Osteoblast (primary cell): ENCODE measurements at places on chromosomes 13 and 19. TPM values are rescaled to one million over a fixed set of nuclear protein-coding genes. Genes with fewer than 3 reads are reported as not detected.

DNA sequence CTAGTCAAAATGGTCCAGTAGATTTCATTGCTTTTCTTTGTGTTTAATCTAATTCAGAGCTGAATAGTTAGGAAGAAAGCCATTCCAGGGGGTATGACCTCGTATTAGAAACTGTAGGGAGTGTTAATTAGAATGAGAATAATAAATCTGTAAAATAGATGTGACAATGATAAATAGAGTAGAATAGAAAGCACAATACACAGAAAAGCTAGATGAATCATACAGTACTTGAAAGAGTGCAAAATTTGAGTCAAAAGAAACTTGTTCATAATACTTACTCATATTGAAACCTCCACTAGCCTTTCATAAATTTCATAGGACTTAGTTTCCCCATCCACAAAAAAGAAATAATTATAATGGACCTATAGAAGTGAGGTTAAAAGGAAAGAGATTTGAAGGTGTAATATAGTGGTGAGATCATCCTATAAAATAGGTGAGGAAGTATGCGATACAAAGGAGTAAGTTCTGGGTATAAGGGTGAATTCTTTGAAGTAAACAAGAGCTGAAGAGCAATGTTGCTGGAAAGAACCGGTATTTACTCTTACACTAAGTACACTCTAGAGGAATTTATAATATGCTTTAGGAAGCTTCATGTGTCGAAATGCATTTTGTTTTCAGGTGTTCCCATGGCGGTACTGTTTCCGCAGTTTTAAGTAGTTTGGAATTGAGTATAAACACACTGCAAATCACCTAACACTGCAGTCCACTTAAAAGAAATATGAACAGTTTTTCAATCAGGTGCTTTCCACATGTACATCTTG lies 21.9 kb downstream of the PCDH17 start:
- no peak for DNase-seq

Gene MYO1F
- under 0.01 and 0.72 TPM in 2 replicates for total RNA-seq

- no peak for DNase-seq
Observed at GRCh38 chr13:111217641-111218040, 102.5 kb downstream of the ARHGEF7 start.

Gene MAST1
- 0.29 and 0.72 TPM in 2 replicates for total RNA-seq

DNA sequence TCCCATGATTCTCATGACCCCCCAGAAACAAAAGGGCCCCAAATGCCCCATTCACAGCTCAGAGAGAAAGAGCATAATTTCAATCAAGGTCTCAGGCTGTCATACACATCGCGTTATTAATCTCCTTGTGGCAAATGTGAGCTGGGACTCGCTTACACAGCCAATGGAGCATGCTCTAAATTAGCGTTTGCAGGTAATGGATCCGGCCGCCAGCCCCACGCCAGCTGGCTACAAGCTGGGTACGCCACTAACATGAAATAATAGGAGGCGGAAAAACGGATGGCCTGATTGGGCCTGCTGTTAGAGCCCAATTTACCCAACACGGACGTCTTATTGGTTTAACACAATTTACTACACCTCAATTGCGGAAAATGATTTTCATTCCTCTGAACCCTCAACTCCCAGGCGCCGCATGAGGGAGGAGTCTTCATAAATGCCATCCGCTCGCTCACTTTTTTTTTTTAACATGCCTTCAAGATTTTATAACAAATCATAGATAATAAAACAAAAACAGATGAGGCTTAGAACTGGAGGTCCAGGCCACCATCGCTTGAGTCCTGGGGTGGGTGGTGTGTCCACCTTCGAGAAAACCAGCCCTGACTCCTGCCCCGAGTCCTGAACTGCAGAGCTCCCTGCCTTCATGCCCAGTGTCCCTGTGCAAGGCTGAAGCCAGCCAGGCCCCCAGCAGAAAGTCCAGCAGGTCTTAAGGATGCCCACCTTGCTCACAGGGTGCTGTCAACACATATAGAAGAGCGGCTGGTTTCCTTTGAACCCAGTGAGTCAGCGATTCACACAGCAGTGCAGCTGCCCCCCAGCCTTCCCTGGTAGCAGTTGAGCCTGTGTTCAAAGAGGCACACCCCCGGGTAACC lies 62.1 kb downstream of the PEPD start:
- peak; percentile 73 for DNase-seq

Gene CLEC17A
- under 0.01 TPM in 1 of 2 replicates, not detected in the other for total RNA-seq

GRCh38 chr13:31945202-31945961 lies 86.2 kb upstream of the FRY start:
- peak; percentile 84 for DNase-seq

DNA sequence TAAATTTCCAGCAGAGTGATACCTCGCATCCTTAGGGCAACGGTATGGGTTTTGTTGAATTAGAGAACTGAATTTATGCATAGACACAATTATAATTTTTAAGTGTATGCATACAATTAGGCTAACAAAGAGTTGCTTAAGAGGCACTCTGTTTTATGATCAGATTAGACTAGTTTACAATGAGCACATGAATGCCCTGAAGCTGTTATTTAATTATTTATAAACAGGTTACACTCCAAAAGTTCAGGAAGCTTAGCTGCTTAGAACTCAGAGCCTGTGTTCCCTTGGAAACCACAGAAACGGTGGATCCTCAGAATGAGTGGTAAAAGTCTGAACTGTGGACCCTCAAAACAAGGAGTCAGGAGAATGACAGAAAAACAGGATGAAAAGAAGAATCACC lies 72.5 kb upstream of the FBXL3 start:
- DNase-seq: no peak

Gene ZNF574
- 13.6 and 13.8 TPM in 2 replicates for total RNA-seq

Gene TTC9B
- not detected in 2 replicates for total RNA-seq
